Stimulated activated CD8-positive, alpha-beta memory T cell treated with anti-CD3 and anti-CD28 coated beads, Interleukin-7, amount 100 ng/mL, for 24 hours (primary cell): ENCODE measurements at places on chromosomes 4 and X.

- no peak for DNase-seq
Measured at GRCh38 chr4:94978904-94979303, 221.1 kb downstream of the BMPR1B start.

DNA sequence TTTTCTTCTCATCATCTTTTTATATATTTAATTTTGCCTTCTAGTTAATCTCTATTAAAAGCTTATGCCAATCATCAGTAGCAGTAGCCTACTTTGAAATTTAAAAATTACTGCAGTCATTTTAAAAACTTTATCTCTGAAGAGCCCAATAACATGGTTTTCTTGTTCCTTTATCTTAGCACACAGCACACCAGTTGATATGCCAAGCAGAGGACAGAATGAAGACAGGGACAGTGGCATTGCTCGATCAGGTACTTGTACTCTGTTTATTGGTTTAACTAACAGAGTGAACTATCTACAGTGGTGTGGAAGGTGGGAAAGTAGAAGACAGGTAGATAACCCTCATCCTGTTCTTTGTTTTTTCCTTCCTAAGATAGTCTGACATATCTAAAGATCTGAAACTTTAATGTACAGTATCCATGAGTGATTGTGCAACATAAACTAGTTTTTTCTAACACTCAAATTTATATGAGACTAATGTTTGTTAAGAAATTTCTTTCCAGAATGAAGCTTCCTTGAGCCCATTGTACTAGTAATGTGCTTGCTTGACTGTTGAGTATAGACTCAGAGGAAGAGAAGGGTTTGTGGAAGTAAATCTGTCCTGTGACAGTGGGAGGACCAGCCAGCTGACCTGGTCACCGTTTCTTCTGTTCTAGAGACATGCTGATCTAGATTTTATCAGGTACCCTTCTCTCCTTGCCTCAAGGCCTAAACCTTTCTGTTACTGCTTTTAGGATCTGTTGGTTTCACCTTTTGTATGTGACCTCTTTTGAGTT is 66.6 kb downstream of the FNIP2 start:
- DNase-seq, result no peak

GRCh38 chr4:177573507-177573906 is 131.3 kb upstream of the AGA start:
- DNase-seq, result no peak

GRCh38 chr4:167000141-167000852 is 234.0 kb downstream of the SPOCK3 start:
- DNase-seq, result no peak

DNA sequence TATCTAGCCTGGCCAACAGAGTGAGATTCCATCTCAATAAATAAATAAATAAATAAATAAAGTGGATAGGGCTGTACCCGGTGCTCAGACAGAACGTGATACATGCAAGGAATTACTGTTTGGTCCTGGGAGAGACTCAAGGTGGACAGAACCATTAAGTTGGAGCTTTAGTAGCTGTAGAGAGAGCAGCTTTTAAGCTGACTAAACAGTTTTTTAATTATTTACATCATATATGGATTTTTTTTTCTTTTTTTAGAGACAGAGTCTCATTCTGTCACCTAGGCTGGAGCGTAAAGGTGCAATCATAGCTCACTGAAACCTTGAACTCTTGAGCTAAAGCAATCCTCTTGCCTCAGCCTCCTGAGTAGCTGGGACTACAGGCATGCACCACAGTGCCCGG is 92.5 kb upstream of the ATP6AP2 start:
- DNase-seq, result no peak

DNA sequence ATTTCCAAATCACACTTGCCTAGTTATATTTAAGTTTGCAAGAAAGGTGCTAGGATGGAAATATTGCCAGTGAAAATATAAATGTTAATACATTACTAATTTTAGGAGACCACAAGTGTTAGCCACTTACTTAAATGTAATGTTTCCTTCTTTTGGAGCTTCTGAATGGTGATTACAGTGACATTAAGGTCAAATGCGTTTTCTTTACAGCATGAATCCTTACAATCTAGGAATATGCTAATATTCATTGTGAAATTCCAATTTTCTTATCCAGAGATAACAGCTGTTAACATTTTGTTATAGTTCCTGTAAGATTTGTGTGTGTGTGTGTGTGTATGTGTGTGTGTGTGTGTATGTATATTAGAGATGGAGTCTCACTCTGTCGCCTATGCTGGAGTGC is 70.2 kb upstream of the NUDT6 start:
- DNase-seq, result no peak

- DNase-seq, result no peak
Measured at GRCh38 chr4:119032921-119033685, 102.5 kb upstream of the MYOZ2 start.

- DNase-seq, result no peak
Measured at GRCh38 chr4:110181890-110182289, 16.5 kb downstream of the ELOVL6 start.

- DNase-seq, result no peak
Measured at GRCh38 chr4:188867796-188868195, 728.6 kb downstream of the TRIML1 start.

DNA sequence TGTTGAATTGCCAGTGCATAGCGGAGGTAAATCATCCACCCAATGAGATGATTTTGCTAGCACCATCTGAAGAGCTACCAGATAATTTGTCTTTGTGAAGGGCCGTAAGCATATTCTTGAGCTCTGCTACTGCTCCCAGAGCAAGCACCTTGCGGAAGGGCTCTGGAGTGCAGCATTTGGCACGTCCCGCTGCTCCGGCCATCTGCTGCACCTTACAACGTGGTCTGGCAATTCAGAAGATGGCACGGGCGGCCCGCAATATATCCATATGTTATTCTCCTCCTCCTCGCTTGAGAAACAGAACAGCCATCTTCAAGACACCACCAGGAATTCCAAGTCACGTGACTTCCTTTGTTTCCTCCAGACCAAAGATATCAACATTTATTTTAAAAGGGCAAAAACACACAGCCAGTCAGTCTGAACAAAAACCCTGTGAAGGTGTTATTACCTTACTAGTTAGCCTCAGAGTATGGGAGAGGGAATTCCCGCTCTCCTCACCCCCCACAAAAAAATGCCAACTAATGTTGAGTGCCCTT is 1095.7 kb upstream of the TENM3 start:
- DNase-seq, result no peak

- DNase-seq, result no peak
Measured at GRCh38 chrX:48606091-48606490, 8.8 kb downstream of the WDR13 start.

DNA sequence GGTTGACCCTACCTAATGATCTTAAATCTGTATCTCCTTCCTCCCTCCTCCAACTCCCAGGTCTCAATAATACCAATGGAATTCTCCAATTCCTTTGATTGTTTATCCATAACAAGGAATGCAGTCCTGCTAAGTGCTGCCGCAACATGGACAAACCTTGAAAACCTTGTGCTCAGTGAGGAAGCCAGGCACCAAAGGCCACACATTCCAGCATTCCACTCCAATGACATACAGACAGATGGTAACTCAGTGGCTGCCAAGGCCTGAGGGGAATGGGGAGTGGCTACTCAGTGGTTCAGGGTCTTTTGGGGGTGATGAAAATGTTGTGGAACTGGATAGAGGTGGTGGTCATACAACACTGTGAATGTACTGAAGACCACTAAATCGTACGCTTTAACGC is 10.4 kb downstream of the HAUS7 start:
- no peak for DNase-seq

DNA sequence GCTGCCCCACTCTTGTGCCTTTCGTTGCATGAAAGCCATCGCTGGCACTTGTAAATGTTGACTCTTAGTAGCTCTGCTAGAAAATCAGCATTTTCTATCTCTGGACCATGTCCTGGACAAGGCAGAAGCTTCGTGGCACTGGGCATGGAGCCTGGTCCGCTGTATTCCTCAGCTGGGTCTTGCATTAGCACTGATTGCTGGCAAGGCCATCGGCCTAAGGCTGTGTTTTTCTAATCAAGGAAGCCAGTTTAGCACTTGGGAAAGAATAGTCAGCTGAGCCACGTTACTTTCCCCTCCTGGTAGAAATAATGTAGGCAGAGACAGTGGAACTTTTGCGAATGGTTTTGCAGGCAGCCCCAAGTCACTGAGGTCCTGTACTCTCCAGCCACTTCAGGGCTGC is 180.2 kb upstream of the EOLA2 start:
- DNase-seq, result no peak

DNA sequence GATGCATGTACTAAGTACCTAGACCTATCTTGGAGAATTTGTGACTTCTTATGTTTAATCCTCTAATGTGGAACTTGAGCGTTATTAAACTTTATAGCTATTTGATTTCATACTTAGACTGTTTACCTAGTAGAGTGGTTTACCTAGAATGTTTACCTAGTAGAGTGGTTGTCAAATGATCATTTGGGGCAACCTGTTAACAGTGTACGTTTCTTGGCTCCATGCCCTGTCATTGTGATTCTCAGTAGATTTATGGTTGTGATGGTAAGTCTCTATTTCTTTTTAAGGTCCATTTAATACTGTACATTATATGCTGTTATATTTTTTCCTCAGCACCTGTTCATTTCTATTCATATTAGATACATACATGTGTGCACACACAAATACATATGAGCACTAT is 233.0 kb upstream of the MAD2L1 start:
- no peak for DNase-seq

- no peak for DNase-seq
Measured at GRCh38 chrX:69389101-69389501, 115.0 kb upstream of the NALF2 start.

- no peak for DNase-seq
Measured at GRCh38 chrX:134693644-134694043, 35.4 kb upstream of the PLAC1 start.

- DNase-seq, result no peak
Measured at GRCh38 chrX:33379839-33380238, 168.5 kb upstream of the DMD start.

GRCh38 chr4:122458625-122459024 is 2.1 kb upstream of the IL2 start:
- DNase-seq, result no peak

GRCh38 chr4:120263618-120264017 is 197.0 kb upstream of the MAD2L1 start:
- DNase-seq, result no peak

DNA sequence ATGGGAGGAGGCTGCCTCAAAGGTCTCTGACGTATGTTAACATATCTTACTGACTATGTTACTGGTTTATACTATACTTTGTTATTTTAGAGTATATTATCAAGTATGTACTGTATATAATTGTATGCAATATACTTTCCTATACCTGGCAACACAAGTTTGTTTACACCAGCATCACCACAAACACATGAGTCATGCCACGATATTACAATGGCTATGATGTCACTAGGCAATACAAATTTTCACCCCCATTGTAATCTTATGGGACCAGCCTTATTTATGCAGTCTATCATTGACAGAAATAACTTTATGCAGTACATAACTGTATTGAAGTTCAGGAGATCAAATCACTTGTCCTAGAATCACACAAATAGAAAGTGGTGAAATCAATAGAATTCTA is 329.9 kb upstream of the SLC7A11 start:
- no peak for DNase-seq

GRCh38 chr4:152500800-152501434 is 35.0 kb downstream of the FBXW7 start:
- DNase-seq, result no peak

DNA sequence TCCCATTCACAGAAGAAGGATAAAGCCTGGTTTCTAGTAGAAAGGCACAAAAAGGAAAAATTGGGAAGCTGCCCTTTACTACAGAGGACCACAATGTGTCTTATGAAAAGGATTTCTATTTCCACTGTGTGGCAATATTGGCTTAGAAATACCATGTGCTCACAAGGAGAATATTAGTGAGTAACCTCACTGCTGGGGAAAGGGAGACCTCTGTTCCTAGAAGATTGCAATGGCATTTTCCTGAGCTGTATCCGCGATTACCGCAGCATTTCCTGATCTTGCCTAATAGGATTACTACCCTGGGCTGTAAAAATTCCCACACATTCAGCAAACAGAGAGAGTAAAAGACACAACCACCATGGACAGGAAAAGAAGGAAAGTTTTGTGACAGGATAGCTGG is 308.8 kb upstream of the TECRL start:
- DNase-seq, result no peak

- DNase-seq, result no peak
Measured at GRCh38 chrX:21779095-21779494, 21.2 kb upstream of the SMPX start.

DNA sequence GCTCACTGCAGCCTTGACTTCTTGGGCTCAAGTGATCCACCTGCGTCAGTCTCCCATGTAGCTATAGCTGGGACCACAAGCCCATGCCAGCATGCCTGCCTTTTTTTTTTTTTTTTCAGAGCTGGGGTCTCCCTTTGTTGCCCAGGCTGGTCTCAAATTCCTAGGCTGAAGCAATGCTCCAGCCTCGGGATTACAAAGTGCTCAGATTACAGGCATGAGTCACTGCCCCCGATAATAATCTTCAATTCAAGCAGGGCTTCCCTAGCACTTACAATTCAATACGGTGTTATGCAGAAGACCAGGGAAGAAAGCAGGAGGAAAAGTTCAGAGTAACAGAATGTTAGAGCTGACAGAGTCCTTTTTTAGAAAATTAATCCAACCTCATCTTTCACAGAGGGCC is 26.1 kb downstream of the OTOP1 start:
- DNase-seq, result no peak

- DNase-seq, result no peak
Measured at GRCh38 chr4:85697854-85698253, 222.9 kb downstream of the ARHGAP24 start.

DNA sequence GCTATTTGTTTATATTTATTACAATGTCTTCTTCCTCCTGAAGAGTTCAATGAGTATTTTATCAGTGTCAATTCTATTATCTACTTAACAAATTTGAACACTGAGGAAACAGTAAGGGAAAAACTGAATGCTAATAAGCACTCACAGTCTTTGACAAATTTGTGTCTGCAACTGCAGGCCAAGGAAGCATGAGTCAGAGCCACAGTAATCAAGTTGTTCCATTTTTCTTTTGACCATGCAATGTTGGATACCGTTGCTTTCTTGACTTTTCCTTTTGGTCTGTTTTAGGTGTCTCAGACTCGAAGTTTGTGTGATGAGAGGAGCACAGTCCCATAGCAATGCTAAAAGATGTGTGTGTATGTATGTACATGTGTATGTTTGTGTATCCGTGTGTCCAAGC is 359.6 kb downstream of the IL1RAPL1 start:
- no peak for DNase-seq

- no peak for DNase-seq
Measured at GRCh38 chrX:24153796-24154189, 4.3 kb downstream of the ZFX start.
